ENCODE measurements at places on chromosomes 4 and X.
A peak's percentile ranks its signal among the peaks of the same experiment; 100 is the strongest.

- no peak for DNase-seq
Measured at GRCh38 chr4:148643851-148644250, 201.6 kb upstream of the NR3C2 start.

- DNase-seq: peak; percentile 55
Measured at GRCh38 chr4:164959896-164960295, 17.6 kb downstream of the TRIM61 start.

DNA sequence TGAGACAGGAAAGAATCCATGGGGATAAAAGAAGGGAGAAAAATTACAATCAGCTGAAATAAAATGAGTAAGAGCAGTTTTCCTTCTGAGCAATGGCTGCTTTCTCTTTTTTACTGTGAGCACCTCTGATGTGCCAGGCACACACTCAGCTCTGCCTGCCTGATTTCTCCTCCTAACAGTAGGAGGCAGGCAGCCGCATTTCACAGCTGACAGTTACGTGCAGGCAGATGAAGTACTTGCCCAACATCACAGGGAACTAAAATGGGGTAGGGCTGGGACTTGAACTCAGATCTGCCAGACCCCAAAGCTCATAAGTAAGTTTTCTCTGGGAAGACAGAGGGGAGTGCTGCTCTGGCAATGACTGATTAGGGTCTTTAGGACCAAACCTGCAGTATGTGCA lies 54.6 kb downstream of the C4orf50 start:
- no peak for DNase-seq

DNA sequence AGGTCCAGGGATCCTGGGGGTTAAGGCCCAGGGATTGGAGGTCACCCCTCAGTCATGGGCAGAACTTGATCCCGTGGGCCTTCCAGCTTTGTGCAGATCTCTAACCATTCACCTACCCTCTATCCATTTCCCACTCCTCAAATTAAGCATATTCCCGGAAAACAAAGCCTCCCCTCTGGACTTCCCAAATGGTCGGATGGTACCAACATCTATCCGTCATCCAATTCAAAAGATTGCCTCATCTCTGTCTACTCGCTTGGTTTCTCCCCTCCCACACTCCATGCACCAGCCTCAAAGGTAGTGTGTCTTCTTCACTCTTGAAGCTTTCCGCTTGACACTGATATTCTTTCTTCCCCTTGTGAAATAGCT lies 473 bp upstream of the BCLAF3 start:
- DNase-seq: no peak

GRCh38 chr4:177393236-177393635 lies 49.0 kb downstream of the AGA start:
- no peak for DNase-seq

DNA sequence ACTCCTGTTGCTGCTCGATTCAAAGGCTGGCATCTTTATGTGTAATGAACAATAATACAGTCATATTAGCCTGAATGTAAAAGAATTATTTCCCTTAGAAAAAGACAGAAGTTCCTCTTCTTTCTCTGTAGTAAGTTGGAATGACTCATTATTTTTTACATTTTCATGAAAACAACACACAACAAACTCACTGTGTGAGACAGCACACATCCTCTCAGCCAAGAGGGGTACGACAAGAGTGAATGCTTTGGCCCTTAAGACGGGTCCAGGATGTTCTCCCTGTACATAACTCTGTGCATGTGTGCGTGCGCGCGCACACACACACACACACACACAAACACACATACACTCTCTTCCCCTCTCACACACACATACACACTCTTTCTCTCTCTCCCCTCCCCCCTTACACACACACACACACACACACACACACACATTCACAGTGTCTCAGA lies 72.8 kb downstream of the MANBA start:
- DNase-seq: no peak

DNA sequence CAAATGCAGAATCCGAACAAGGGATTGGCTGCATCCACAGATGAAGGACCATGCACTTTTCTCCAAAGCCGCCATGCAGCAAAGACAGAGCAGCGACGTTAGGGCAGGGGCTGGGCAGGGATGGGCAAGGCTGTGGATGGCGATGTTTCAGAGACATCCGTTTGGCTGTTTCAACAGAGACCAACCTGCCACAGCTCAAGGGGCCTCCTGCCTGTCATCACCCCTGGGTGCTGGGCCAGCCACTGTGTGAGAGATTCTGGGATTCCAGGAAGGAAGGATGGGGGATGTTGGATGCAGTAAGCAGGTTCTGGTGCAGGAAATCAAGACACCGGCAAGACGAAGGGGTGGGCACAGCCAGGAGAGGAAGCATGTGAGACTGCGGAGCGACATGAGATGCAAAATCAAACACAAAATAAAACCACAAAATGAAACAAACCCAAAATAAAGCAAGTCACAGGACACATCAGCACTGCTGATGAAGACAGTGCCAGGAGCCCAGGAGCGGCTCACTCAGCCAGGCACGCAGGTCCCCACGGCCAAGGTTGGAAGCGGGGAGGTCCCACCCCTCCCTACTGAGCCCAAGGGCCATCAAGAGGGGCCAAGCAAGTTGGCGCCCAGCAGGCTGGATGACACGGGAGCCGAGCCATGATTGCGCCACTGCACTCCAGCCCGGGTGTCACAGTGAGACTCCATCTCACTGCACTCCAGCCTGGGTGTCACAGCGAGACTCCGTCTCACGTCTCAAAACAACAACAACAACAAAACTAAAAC lies 68.1 kb downstream of the FAM53A start:
- no peak for DNase-seq

DNA sequence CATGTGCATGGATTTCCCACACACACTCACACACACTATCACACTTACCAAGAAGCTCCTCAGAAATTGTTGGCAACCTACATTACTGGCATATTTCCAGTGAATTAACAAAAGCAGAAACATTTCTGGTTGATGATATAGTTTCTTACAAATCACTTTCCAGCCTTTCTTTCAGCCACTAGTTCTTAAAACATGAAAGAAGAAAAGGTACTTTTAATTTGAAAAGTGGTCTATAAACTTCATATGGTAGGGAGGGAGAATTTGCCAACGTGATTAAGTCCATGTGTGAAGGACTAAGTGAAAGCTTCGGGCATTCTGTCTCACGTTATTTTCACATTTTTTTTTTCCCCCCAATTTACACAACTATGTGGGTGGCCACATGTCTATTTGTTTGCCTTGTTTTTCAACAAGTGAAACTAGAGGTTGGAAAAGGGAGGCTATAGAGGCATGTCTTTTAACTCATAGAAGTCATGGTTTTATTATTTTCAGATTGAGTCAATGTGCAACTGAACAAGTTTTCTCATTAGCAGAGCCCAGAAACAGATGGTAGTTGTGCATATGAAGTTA lies 832.1 kb upstream of the INTU start:
- peak; percentile 58 for DNase-seq

DNA sequence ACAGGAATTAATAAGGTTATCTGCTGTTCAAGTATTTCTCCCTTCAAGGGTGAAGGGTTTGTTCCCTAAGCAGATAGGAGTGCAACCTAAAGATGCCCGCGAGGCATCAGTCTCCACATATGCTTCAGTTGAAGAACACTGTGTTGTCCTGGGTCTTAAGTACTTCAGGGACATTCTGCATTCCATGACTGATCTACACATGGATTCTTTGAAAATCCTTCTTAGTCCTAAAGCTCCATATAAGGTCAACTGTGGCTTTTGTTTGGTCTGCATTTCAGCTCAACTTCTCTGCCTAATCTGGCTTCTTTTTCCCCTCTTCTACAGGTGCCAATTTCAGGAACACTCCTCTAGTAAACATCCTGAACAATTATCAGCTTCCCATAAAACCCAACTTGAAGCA lies 21.8 kb upstream of the CTSO start:
- peak; percentile 16 for DNase-seq

- DNase-seq: peak; percentile 20
Measured at GRCh38 chrX:39112143-39112542, 310.9 kb downstream of the MID1IP1 start.

DNA sequence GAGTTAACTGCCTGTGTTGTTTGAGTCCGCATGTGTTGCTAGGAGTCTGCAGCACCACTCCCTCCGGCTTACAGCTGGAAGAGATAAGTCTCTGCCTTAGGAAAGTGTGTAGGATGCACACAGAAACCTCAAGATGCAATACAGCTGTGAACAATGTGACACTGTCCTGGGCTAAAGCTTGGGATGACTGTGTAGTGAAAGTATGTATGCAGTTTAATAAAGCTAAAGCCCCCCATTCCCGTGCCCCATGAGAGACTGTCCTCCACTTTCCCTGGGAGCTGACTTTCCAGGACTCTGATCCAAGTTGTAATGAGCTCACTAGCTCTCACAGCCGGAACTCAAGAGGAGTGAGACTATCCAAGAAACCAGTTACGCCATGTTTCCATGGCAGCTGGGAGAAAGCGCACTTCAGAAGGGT lies 156.6 kb upstream of the FTHL17 start:
- DNase-seq: peak; percentile 66

- DNase-seq: no peak
Measured at GRCh38 chr4:128803783-128804182, 5.7 kb upstream of the JADE1 start.

DNA sequence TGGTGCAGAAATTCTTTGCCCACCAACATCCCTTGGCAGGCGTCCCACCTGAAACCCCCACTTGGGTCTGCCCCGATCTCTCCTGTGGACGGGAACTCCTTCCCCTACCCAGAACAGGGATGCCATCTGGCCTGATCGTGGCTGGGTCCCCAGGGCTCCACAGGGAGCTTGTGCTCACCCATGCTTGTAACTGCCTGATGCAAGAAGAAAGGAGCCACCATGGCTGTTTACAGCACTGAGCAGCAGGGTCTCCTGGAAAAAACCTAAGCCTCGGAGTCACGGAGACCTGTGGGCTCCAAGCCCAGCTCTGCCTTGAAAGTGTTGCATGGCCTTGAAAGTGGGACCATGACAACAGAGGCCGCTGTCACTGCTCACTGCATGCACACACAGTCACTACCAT lies 101.5 kb upstream of the AFAP1 start:
- DNase-seq: no peak

DNA sequence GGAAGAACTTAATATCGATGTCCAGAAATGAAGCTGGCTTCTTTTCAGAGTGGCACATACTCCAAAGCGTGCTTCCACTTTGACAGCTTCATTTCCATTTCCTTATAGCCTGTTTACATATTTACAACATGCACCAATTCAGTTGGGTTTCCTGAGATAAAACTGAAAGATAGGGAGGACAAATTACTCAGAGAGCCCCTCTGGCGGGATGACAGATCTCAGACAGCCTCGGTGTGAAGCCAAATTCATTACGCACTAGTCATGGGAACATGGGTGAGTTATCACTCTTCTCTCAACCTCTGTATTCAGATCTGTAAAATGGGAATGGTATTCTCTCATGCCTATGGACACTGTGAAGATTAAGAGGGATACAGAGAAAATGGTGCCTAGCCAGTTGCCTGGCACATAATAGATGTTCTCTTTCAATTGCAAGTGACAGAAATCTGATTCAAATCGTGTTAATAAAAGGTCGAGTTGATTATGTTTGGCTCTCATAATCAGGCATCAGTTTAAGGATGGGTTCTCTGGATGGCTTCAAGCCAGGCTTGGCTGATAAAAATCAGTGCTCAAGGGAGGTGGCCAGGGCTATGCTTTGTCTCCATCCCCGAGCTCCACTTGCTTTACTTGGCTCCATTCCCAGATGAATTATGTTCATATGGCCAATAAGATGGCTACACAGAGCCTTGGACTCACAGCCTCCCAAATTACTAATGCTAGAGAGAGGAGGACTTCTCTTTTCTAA lies 132.2 kb upstream of the C1QTNF7 start:
- peak; percentile 47 for DNase-seq

DNA sequence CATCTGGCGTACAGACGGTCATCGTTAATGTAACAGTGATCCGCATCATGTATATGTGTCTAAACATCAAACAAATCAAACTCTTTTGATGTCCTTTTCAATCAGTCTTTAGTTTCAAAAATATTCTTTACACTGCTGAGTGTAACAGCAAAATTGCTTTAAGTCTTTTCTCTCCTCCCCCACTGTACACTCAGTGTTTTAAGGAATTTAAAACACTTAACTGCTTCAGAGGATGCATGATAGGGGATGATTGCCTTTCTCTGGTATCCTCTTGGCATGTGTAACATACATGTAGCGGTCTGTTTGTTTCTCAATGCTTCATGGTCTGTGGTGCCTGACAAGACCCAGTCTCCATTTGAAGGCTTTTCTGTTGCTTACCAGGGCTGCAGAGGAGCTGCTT lies 41.6 kb downstream of the LIMCH1 start:
- peak; percentile 15 for DNase-seq

DNA sequence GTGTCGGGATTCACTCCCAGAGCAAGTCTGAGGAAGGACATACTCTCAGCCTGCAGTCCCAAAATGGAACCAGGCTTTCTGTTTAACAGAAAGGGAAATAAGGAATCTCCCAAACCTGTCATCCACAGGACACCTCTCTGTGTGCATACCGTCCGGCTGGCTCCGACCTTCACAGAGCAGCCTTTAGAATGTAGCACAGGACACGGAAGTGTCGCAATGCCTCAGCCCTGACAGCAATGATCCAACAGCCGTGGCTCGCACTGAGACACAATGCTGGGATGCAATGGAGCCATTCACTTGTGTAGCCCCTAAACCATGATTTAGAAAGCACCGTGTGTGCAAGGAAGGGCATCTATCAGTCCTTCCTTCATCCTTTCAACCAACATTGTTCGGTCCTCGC lies 15.5 kb upstream of the HELT start:
- DNase-seq: no peak

DNA sequence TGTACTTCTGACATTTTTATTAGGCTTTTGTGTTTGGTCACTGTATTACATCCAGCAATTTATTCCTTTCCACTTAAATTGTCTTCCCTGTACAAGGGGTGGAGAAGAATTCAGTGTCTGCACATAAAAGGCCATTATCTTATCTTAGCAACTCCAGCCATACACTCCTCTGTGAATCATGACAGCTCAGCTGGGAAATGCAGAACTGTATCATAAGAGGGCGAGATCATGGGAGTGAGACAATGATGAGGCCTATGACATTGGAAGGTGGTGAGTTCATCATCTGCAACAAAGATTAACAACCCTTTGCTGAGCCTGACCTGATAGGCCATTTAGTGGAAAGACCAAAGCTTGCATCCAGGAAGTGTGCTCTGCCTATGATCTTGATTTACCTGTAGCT lies 33.3 kb downstream of the SLIT2 start:
- DNase-seq: peak; percentile 79

DNA sequence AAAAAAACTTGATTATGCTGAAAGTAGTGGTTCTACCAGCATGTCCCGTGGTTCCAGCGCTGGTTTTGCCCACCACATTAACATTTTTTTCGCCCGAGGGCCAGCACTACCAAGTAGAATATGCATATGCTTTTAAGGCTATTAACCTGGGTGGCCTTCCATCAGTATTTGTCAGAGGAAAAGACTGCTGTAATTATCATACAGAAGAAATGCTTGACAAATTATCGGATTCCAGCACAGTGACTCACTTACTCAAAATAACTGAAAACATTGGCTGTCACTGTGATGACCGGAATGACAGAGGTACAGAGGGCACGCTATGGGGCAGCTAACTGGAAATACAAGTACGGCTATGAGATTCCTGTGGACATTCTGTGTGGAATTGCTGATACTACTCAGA lies 34.6 kb downstream of the PRPS2 start:
- peak; percentile 38 for DNase-seq

DNA sequence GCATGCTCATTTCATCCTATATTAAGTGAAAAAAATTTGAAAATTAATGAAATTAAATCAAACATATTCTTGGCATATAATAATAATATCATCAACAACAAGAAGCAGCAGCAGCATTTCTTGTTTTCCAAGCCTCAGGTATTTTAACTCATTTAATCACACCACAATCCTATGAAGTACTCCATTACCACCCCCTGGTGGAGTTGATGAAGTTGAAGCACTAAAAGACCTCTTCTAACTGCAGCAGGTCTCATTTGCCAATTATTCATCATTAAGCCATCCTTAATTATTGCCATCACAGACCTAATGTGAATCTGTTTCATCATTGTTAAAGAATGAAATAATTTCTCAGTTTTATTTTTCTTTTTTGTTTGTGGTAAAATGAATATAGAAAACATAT lies 801.4 kb upstream of the GRID2 start:
- no peak for DNase-seq
